ENCODE measurements at places on chromosomes 2 and 18.

GRCh38 chr2:152559008-152559407 is 158.3 kb downstream of the PRPF40A start:
- no peak for DNase-seq

GRCh38 chr2:237720444-237720843 is 78.1 kb upstream of the RBM44 start:
- no peak for DNase-seq

GRCh38 chr2:44130441-44130840 is 38.2 kb upstream of the PPM1B start:
- no peak for DNase-seq

GRCh38 chr18:70998490-70998889 is 709.6 kb downstream of the SOCS6 start:
- DNase-seq: no peak

Data from CD8-positive, alpha-beta memory T cell (primary cell).